Left ventricle myocardium superior (tissue), 1 donor: ENCODE measurements at places on chromosomes 6 and 20. TPM values are rescaled to one million over a fixed set of nuclear protein-coding genes. Genes with fewer than 3 reads are reported as not detected.

DNA sequence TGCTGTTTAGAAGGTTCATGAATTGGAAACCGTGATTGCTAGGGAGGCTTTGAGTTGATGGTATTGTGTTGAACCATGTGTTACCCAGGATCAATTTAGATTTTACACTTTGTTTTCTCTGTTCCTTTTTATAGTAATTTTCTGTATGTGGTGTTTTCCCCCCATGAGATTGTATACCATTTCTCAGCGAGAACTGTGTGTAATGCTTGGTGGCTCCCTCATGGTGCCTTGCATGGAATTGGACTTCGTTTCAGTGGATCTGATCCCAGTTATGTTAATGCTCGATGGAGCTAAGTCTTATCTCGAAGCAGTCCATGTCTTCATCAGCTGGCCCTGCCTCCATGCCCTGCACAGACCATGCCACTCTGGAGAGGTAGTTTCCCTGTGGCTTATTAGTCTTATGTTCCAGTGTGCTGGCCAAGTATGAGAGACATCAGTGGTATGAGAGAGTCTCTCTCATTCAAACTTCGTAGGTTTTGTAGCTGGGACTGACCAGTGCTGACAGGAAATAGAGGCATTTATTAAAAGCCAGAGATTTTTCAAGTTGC is 18.7 kb downstream of the PTPN1 start:
- DNase-seq: no peak

RIMS4 gene
- total RNA-seq: 0.12 TPM

DNA sequence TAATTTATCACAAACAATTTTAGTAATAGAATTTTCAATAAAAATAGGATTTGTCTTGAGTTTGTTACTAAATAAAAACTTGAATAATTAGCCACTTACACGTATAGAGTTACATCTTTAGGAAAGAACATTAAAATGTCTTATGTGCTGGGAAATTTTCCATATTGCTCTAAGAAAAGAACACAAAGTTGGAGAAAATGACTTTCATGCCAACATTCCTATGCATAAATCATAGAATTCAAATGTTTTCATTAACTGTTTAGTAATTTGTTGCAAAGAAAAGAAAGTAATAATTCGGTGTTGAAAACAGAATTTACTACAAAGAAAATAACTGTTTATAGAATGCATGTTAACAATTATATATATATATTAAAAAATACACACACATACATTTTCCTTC is 4.7 kb upstream of the TBC1D32 start:
- DNase-seq: no peak

MYH7B gene
- 297 TPM for total RNA-seq

DNA sequence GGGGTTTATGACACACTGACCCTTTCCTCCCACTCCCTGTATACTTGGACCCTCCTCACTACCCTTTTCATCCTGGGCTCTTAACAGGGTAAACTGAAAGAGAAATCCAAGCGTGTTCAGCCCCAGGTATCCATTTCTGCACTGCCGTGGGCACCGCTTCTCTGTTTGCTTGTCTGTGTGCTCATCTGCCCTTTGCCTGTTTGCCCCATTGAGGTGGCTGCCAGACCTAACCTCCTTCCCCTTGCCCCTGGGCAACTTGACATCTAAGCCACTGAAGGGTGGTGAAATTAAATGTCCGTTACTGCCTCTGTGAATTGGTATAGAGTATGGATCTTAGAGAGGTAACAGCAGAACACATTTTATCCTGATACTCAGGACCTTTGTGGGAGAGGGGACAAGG is 38.7 kb downstream of the ACSS2 start:
- DNase-seq: no peak

CALHM6 gene
- 1.2 TPM for total RNA-seq
